ENCODE measurements at places on chromosomes 7 and 10. TPM values are rescaled to one million over a fixed set of nuclear protein-coding genes. Genes with fewer than 3 reads are reported as not detected.

Gene CCAR1
- 30.2 TPM for total RNA-seq

Gene NKX2-3
- total RNA-seq, result 5.2 TPM

Gene FAM180A
- not detected for total RNA-seq

Gene GJC3
- total RNA-seq, result not detected

Gene SPDYE11
- not detected for total RNA-seq

Gene KIFBP
- total RNA-seq, result 28.9 TPM

Gene ABCA13
- total RNA-seq, result under 0.01 TPM

Gene TMEM26
- total RNA-seq, result 3.6 TPM

Gene CAV2
- 150 TPM for total RNA-seq

Gene C10orf90
- total RNA-seq, result not detected

Gene GALNT17
- not detected for total RNA-seq
